ENCODE measurements at places on chromosomes 13 and 19.

DNA sequence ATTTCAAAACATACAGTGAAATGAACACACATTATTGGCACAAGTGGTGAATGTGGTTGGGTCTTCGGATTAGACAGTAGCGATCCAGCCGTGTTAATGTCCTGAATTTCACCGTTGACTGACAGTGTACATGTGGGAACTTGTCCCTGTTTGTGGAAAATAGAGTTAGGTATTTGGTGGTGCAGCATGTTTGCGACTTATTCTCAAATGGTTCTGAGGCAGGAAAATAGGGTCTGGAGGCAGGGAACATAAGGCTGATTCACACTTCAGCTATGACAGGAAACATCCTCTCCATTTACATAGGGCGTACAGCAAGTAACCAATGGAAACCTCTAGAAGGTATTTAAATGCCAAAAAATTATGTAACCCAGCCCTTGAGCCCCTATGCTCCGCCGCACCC is 4.2 kb downstream of the LGALS7B start:
- no peak for DNase-seq

GRCh38 chr19:12126707-12127106 is 13.4 kb downstream of the ZNF20 start:
- no peak for DNase-seq

DNA sequence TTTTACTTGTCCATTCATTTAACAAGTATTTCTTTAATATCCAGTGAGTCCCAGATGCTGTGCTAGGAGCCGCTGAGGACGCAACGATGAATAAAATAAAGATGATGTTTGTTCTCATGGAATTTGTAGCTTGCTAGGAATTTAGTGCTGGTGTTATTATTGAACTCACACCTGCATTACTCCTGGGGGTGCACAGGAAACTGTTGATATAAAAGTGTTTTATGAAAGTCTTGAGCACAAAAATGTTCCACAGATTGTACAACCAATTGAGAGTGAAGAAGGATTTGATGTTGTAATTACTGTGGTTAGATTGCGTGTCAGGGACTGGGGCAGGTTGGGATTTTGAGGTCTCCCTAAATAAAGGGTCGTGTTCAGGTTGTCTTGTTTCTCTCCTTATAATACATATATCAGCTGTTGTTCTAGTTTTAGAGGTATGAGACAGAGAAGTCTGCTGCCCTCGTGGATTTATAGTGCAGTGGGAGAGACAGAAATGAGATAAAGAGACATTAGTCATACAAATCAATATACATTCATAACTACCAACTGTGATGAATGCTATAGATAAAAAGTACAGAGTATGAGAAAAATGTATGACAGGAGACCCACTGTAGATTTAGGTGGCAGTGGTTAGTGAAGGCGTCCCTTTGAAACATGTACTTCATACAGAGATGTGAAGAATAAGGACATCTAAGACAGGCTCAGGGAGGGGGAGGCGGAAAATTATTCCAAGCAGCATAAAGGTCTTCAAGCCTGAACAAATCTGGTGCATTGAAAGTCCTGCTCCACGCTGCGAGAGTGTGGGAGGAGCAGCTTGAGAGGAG is 11.3 kb downstream of the CACNG6 start:
- DNase-seq, result no peak

DNA sequence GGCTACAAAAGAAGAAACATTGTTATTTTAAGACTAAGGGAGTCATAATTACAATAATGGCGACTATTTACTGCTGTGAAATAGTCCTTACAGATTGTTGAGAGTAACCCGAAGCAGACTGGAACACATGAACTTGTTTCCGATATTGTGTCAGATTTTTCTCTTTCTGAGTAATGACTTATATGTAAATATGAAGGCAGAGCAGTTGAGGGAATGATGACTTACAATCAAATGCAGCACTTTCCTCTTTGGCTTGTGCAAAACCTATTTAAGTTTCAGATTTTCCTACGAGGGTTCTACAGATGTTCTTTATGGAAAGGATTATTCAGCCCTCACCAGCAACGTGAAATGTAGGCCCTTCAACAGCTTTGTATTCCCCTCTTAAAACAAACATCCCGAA is 198.6 kb downstream of the RGCC start:
- no peak for DNase-seq

DNA sequence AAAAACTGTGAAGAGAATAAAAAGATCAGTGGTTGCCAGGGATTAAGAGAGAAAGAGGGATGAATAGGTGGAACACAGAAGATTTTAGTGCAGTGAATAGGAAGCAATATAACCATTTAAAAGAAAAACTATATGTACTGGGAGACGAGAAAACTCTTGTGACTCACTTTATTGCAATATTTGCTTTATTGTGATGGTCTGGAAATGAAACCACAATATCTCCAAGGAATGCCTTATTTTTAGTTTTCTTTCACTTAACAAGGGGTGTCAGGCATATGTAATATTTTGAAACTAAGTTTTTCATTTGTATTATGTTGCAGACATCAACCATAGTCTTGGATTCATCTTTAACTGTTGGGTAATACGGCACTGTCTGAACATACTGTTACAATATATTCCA is 1308.2 kb downstream of the PCDH9 start:
- DNase-seq, result no peak

DNA sequence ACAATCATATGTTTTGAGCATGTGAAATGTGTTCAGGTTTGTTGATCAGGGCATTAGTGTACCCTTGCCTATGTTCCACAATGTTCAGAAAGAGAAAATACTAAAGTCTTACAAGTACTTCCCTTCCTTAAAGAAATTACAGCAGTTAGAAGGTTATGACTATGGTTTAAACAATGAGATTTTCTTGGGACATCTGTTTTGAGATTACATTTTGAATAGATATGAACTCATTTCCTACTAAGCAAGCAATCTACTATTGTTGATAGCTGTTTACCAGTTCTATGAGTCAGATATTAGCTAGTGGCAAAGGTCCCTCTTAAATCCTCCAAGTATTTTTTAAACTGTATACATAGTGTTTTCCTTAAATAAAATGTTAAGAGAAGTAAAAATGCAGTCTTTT is 241.3 kb downstream of the DACH1 start:
- DNase-seq, result no peak

DNA sequence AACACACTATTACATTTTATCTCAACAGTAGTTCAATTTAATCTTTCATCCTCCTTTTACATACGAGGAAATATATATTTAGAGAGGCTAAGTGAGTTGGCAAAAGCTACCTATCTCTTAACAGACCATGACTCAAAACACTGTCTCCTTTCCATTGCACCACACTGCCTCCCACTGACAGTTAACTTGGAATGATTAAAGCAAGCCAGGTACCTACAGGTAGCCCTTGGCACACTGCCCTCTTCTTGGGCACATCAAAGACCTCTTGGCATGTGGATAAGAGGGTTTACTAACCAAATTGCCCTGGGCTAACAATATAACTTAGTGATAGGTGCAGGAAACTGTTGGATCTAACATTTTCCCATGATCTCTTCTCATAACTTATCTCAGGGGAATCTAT is 1.8 kb downstream of the ABHD13 start:
- DNase-seq, result no peak

DNA sequence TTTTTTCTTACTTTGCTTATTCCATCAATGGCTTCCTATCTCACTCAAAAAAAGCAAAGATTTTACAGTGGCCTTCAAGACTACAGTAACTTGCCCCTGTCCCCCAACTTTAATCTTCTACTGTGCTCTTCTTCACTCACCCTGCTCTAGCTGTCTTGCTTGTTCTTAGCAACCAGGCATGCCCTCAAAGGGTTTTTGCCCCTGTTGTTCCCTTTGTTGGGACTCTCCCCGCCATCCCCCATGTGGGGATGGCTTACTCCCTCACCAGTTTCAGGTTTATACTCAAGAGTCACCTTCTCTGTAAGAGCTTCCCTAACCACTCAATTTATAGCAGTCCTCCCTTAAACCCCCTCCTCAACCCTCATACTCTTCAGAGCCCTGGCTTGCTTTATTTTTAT is 5.4 kb downstream of the MTMR6 start:
- DNase-seq, result no peak

DNA sequence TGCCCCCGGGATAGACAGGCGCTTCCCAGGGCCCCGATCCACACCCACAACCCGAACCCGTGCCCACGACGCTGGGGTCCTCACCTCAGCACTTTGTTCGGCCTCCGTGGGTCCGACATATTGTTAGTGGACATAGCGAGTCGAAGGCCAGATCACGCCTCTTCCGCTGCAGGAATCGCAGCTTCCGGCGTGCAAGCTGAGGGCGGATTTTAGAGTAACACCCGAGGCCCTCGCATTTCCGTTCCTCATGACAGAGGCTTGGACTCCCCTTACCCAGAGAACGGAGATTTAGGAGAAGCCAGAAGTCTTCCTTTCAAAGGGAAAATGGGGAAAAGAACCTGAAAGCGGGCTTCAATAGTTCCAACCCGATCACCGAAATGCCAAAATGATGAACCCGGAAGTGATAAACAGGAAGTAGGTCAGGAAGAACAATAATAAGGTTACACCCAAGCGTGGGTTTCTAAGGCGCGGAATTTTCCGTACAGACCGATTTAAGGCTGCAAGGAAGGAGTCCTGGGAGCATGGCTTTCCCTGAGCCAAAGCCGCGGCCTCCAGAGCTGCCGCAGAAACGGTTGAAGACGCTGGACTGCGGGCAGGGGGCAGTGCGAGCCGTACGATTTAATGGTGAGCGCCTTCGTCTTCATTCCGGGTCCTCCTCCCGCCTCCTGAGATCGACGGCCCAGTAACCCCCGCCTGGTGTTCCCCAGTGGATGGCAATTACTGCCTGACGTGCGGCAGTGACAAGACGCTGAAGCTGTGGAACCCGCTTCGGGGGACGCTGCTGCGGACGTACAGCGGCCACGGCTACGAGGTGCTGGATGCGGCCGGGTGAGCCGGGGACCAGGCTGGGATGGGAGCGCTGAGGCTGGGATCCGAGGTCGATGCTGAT is 2.9 kb downstream of the WDR83 start:
- DNase-seq, result peak; percentile 41

GRCh38 chr19:55641426-55642152 is 787 bp downstream of the ZNF580 start:
- no peak for DNase-seq

- DNase-seq, result no peak
Measured at GRCh38 chr13:53050151-53050550, 21.5 kb downstream of the OLFM4 start.

- no peak for DNase-seq
Measured at GRCh38 chr13:105848494-105848893, 687.0 kb downstream of the EFNB2 start.

DNA sequence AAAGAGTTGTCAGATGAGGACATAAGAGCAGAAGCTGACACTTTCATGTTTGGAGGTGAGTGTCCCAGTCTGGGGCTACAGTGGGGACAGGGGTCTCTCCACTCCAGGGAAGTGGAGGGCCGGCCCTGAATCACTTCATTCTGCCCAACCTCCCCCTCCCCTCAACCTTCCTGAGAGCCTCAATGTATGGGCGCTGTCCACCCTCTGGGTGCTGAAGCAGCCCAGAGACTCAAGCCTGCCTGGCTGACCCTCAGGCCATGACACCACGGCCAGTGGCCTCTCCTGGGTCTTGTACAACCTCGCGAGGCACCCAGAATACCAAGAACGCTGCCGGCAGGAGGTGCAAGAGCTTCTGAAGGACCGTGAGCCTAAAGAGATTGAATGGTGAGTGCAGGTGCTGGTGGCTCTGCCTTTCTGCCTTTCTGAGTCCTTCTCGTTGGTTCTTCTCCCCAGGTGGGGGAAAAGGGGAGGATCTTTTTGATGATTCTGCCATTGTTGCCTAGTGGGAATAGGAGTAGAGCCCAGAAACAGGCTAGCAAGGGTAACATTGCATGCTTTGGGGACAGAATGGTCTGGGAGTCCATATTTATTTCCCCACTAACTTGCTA is 8.8 kb downstream of the CYP4F8 start:
- no peak for DNase-seq

GRCh38 chr13:32905864-32906180 is 110.4 kb upstream of the KL start:
- no peak for DNase-seq

DNA sequence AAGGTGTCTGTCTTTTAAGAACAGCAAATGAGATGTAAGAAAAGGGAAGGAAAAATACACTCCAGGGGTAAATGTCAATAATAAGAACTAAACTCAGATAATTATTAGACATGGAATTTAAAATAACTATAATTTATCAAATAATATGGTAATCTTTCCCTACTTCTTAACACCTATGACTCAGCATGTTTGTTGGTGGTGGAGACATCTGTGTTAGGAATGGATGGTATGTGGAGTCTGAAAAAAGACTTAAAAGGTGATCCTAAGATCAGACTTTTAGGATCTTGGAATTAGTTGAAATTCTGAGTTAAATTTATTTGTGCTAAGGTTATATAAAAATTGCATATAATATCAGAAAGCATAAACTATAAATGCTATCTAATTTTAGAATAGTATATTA is 915.1 kb downstream of the SLITRK5 start:
- DNase-seq, result no peak

- DNase-seq, result no peak
Measured at GRCh38 chr13:28819735-28820098, 422 bp upstream of the MTUS2 start.

- DNase-seq, result no peak
Measured at GRCh38 chr19:45306040-45306439, 16.6 kb downstream of the CKM start.

GRCh38 chr19:5141850-5142724 is 173.2 kb downstream of the KDM4B start:
- no peak for DNase-seq

GRCh38 chr19:35856546-35857149 is at the start of gene KIRREL2:
TSS of gene KIRREL2 (plus strand) at chr19:35856911. CDS start at chr19:35857120, 209 bp downstream.
- DNase-seq, result no peak

GRCh38 chr19:29596080-29596727 is 9.9 kb upstream of the POP4 start:
- DNase-seq, result no peak

DNA sequence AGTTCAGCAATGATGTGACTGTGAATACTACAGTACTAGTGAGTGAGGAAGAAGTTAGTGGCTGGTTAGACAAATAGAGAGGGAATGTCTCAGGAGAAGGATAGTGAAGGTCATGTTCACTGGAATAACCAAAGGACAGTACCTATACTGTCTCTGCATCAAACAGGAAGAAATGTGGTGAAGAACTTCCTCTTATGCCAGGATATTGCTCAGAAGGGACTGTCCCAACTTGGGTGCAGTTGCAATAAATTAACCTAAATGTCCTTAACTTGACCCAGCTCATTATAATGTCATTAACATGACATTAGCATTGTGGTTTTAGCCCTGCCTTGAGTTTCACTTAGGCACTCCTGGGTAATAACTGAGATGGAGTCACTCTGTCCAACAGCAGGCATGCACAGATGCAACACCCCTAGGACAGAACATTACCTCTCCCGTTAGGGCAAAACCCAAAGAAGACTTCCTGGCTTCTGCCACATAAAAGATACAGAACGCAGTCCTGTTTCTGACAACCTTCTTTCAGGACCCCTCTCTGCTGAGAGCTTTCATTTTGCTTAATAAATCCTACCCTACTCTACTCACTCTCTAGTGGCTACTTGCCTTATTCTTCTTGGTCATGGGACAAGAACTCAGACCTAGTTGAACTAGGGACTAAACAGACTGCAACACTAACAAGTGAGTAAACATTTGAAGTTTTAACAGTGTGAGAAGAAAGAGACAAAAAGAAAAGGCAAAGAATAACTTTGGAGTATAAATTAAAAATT is 1591.6 kb upstream of the MIR17HG start:
- DNase-seq, result no peak

Measured in T-helper 1 cell (primary cell).